ENCODE measurements at places on chromosomes 7 and 10.
A peak's percentile ranks its signal among the peaks of the same experiment; 100 is the strongest.

DNA sequence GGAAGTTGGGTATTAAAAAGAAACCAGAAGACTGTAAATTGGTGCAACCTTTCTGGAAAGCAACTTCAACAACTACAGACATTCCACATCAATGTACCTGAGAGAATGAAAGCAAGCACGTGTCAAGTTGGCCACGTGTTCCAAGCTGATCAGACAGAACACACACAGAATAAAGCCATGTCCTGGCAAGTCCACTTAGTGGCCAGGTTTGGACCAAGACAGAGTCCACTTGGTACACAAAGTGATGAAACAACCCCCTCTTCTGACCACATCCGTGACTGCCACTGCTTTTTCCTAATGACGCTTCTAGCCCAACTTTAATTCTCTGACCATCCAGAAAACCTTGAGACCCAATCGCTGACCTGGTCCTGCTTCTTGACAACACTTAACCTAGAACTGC is 109.4 kb downstream of the ABLIM1 start:
- peak; percentile 66 for DNase-seq

- DNase-seq: peak; percentile 89
These were observed 194.0 kb downstream of the AHR start for GRCh38 chr7:17492437-17492836.

- DNase-seq: peak; percentile 94
These were observed 214.4 kb downstream of the FAM107B start for GRCh38 chr10:14560274-14560673.

- DNase-seq: no peak
These were observed 544.2 kb upstream of the PHF14 start for GRCh38 chr7:10429511-10429910.

GRCh38 chr10:83871187-83872081 is 267.9 kb upstream of the GHITM start:
- DNase-seq: peak; percentile 42

- no peak for DNase-seq
These were observed 47.8 kb downstream of the NRCAM start for GRCh38 chr7:108408296-108408991.

- no peak for DNase-seq
These were observed 19.5 kb downstream of the PRKAG2 start for GRCh38 chr7:151857412-151857811.

- no peak for DNase-seq
These were observed 235.4 kb downstream of the MAGI2 start for GRCh38 chr7:79217976-79218626.

GRCh38 chr7:151775547-151776443 is 101.1 kb downstream of the PRKAG2 start:
- DNase-seq: no peak

DNA sequence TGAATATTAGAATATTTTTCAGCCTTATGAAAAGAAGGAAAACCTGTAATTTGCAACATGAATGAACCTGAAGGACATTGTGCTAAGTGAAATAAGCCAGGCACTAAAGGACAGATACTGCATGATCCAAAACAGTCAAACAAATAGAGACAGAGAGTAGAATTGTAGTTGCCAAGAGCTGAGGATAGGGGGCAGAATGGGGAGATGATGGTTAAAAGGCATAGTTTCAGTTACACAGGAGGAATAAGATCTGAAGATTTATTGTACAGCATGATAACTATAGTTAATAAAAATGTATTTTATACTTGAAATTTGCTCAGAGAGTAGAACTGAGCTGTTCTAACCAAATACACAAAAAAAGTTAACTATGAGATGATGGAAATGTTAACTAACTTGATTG is 149.0 kb upstream of the TMEM106B start:
- no peak for DNase-seq

GRCh38 chr7:127153315-127153714 is 99.4 kb downstream of the GRM8 start:
- no peak for DNase-seq

- no peak for DNase-seq
These were observed 3.5 kb downstream of the ERLIN1 start for GRCh38 chr10:100182281-100182680.

GRCh38 chr7:95595746-95596197 is 544 bp downstream of the PDK4 start:
- no peak for DNase-seq

GRCh38 chr7:154195266-154195665 is 143.1 kb downstream of the DPP6 start:
- no peak for DNase-seq

- no peak for DNase-seq
These were observed 505 bp downstream of the NUDCD3 start for GRCh38 chr7:44489955-44490350.

DNA sequence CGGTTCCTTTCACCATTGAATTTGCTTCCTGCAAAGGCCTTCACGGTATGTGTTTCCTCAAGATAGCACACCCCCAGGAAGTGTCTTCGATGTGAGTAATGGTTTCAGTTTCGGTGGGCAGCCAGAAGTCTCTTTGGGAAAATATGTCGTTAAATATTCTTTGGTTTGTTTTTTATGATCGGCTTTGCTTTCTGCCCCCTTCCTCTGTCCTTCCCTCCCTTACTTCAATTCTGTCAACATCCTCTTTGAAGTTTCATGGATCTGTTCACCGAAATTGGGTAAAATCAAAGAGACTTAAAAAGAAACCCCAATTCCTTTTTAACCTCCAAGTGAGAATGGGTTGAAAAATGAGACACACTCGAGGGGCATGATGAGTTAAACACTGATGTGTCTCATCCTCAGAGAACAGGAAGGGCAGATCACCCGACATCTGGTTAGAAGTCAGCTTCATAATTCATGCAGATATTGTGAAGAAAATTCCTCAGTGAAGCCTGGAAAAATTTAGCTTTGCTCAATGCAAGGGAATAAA is 170.8 kb upstream of the HABP2 start:
- DNase-seq: no peak

DNA sequence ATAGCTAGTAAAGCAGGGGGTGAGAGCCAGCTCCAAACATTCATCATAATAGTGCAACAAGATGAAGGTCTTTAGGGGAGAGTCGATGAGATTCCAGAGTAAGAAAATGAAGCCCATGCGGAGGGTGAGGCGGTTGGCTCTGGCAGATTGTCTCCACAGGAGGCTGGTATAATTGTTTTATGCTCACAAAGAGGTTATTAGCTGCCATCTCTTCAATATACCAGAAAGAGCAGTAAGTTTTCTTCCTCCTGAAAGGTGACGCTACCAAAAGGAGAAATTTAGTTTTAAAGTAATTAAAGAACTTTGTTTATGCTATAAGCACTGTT is 59.2 kb upstream of the KCNIP2 start:
- DNase-seq: no peak

DNA sequence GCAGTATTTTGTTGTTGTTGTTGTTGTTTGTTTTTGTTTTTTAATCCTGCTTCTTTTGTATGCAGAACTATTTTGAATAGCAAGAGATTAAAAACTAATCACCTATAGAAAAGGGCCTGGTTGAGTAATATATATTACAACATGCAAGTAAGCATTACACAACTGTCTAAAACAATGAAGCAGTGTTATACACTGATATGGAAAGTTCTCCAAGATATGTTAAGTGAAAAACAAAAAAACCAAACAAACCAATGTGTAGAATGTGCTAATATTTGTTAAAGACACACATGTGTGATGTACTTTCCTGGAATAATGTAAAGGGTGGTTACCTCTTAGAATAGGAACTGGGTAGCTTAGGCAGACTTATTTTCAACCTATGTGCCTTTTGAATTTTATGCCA is 117.4 kb downstream of the ZNF365 start:
- DNase-seq: peak; percentile 52

- no peak for DNase-seq
These were observed 48.4 kb downstream of the GRID2IP start for GRCh38 chr7:6502886-6503285.

- no peak for DNase-seq
These were observed 50.9 kb downstream of the SND1 start for GRCh38 chr7:127702938-127703337.

GRCh38 chr7:50164559-50165170 is 71.6 kb upstream of the ZPBP start:
- no peak for DNase-seq

DNA sequence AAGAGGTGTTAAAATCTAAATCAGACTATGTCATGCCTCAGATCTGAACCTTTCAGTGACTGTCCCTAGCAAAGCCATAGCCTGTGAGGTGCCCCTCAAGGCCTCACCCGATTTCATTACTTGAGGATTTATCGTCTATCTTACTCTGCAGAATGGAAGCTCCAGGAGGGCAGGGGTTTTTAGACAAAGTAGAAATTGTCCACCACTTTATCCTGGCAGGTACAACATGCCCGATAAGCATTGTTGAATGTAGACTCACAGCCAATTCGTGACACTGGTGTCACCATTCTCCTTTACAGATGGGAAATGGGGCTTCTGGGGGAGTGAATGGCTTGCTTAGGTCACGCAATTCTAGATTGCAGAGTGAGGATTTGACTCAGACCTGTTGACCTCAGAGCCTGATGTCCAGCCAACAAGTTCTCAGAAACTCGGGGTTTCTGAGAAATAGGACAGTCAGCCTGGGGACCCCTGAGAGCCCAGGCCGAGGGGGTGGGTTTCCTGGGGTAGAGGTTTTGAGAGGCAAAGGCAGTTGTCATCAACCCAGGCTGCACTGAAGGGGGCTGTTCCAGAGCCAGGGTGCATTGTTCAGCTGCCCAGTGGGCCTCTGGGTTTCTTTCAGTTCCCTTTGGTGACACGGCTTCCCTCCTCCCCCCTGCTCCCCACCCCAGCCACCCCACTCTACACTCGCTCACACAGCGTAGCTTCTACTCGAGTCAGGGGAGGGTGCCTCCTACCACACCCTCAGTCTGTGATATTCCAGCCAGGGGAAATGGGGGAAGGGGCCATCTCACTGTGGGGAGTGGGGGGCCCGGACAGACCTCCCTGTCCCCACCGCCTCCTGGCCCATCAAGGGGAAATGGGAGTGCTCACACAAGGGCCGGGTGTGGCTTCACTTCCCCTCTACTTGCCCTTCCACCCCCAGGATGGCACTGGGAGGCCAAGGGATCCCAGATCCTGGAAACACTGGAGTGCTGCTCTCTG is 3.1 kb upstream of the IRF5 start:
- no peak for DNase-seq

DNA sequence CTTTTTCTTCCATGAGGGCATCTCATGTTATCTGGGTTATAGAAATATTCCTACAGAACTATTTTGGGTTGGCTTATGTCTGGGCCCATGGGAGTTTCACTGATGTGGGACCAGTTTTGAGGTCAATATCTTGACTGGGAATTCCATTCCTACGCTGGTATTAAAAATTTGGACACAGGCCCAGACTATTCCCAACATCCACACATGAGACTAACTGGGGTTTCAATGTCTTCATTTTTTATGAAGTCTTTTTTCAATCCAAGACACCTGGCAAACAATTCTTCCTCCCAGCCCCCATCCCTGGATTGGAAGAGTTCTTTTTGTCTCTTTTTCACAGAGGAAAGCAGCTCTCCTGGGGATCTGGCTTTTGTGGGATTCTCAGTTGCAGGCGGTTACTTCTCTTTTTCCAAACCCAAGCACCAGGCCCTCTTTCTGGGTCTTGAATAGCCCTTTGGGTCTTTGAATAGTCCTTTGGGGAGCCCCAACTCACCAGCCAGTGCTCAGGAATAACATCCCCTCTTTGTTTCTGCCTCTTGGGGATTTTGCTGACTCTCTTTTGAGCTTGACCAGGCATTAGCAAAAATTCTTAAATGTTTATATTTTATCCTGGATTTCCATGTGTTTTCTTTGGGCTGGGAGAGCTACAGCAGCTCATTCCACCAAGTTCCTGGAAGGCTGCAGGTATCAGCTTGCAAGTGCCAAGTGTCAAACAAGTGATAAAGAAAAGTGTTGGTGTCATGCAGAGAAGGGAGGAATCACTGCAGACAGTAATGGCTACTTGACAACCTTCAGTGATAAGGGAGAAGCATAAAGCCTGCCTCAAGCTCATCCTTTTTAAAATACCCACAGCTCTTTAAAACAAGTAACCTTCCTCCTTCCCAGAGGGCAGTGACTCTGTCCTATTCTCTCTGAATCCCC is 234.3 kb downstream of the ADAM12 start:
- DNase-seq: no peak

DNA sequence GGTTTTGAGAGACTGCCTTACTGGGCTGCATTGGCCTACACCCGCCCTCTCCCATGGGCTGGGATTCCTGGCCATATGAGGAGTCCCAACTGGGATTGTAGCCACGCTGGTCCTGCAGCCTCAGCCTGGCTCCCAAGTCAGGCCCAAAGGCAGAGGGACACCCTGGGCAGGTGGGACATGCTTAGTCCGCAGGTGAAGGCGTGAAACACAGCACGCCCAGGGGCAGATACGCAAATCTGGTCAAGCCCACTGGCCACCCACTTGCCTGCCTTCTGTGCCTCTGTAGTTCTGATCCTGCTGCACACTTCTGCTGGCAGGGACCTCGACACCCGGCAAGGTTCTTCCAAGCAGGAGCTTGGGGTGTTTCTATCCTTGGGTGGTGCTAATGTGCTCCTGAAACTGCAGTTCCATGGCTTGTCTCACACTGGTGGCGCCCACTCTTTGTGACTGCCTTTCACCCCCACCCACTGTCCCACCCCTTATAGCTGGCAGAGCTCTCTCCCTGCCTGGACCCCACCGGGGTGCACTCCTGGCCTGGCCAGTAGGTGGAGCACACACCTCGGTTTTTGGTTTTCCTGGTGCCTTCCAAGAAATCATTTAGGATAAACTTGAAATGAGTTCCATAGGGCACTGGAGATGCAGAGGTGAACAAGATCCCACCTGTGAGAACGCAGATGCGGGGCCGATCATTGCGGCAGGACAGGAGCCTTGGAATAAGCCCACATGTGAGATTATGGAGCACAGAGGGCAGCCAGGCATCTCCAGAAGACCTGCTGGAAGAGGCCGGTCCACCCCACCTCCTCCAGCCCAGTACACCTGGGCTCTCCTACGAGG is 47.9 kb downstream of the MKI67 start:
- DNase-seq: no peak

- no peak for DNase-seq
These were observed 69.8 kb downstream of the MET start for GRCh38 chr7:116741625-116742316.

DNA sequence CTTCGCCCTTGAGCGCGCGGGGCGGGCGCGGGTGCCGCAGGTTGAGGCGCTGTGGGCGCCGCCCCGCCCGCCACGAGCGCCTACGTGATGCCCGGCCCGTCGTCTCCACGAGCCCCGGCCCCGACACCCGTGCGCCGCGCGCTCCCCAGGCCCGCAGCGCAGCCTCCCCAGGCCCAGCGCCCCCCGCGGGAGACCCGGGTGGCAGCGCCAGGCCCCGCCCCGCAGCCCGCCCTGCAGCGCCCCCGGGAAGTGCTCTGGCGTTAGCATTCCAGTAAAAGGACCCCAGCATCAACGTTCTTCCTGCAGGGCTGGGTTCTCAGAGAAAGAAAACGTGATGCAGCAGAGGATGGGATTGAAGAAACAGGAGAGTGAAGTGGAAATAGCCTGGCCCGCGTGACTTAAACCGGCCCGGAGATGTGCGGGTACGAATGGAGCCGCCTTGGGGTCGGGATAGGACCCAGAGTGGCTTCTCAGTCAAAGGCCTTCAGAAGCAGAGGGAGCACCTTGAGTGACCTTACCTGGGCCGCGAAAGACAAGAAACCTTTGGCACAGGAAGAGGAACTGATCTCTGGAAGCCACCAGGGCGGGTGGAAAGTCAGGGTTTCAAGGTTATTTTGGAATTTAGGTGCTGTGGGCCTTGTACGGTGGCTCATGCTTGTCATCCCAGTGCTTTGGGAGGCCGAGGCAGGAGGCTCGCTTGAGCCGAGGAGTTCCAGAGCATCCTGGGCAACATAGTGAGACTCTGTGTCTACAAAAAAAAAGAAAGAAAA is 1.8 kb downstream of the PFKP start:
- no peak for DNase-seq

Measured in mammary epithelial cell (primary cell).